ENCODE measurements at places on chromosomes 11 and 22.

- DNase-seq, result no peak
Observed at GRCh38 chr22:29726512-29727130, 6.8 kb downstream of the CABP7 start.

DNA sequence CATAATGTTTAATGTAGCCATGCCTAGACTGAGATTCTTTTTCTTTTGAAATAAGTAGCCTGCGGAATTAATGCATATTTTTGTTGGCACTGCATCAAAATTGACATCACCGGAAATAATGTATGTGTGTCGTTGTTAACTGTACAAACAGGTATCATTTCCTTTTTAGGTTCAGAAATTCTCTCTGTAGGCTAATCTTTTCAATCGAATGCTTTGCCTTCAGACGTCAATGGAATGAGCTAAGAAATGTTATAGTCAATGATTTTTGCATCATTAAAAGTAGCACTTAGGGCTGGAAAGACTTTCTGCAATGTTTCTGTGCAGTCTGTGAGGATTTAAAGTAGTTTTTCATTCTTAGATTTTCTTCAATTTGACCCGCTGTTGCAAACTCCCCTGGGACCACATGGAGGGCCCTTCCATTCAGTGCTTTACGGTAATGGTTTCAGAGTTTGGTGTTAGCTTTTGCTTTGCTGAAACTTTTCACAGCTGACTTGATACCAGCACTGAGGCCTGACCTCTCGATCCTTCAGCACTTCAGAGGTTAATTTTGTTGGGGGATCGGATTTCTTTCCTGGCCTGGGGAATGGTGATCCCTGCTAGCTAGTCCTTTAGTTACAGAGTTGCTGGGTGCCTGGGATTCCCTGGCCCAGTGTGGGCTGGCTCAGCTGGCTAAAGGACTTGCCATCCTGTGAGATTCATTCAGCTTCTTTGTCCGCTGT, 137.8 kb downstream of the DBX1 start:
- DNase-seq, result peak; percentile 88

DNA sequence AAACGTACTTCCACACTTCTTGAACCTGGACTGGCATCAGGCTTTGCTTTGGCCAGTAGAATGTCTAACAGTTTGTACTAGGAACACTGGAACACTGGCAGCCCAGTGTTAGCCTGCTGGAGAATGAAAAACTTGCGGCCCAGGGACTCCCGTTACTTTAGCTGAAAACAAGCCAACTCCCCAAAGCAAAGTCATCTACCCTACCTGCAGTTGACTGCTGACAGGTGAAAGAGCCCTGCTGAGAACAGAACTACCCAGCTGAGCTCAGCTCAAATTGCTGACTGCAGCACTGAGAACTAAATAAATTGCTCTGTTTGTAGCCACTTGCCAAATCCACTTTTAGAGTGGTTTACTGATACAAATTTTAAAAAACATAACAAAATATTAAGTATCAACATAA, 342.5 kb downstream of the LRRC4C start:
- DNase-seq, result no peak

DNA sequence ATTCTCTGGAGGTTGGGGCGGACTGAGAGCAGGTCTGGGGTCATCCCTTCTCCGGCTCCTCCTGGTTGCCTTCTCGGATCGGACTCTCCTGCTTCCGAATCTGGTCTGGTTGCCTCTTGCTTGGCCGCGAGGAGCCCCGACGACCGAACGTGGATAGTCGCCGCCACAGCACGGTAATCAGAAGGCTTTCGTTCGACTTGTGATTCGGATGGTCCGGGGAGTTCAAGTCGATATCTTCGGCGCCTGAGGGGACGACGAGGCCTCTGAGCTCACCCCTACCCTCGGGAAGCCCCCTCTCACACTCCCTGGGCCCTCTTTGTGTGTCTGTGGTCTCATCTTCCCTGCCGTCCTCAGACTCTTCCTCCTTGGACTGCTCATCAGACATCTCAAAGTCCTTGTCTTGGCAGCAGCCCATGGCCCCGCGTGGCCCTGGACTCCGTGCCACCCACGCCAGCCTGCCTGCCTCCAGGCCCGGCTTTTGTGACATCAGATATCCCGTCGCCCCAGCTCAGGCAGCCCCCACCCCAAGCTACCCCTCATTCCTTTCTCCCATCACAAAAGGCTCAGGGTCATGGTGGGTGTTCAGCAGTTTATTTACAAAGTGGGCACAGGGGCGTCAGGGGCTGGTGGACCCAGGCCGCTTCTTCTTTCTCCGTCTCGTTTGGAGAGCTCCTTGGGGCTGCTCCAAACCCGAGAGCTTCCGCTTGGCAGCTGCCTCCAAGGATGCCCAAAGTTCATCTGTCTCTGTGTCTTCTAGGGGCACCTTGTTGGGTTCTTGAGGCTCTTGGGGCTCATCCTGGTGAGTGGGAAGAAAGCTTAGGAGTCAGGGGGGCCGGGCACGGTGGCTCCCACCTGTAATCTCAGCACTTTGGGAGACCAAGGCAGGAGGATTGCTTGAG, at the start of gene TEX54:
Gene TEX54, minus strand, starts transcription at position 506 of the 899 bp plus-strand sequence.
- no peak for DNase-seq

DNA sequence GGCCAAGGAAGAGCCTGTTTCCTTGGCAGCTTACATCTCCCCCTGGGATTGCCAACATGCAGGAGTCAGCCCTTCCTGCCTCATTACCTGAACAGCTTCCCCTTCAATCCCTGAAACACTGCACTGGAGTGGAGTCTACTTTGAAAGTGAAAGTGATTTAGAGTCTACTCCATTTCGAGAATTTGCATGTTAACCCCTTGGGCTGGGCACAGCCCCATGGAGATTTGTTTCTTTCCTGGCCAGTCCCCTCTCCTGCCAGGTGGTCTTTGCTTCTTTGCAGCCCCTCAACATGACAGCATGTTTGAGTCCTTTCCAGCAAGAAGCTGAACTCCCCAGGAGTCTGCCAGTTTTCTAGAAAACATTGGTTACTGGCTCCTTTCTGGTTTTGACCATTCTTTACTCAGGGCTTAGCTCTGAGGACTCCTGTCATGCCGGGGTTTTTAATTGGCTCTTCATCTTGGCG, 59.9 kb downstream of the TRAF6 start:
- no peak for DNase-seq

DNA sequence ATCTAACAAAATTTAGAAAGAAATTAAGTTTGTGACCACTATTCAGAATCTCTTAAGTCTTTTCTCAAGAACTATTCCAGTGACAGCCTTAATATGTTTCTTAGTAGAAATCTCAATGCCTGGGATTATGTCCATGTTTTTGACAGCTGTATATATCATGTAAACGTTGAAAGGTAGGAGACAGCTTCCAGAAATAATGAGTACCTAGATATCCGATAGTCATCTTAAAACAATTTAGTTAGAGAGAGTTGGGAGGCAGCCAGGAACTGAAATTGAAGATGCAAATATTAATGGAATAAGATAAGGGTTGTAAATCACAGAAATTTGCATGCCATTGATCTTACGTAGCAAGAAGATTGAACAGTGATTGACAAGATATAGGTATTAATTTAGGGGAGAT, 955.2 kb downstream of the JRKL start:
- no peak for DNase-seq

GRCh38 chr11:62427630-62428233, 8.9 kb downstream of the SCGB1A1 start:
- DNase-seq, result no peak

DNA sequence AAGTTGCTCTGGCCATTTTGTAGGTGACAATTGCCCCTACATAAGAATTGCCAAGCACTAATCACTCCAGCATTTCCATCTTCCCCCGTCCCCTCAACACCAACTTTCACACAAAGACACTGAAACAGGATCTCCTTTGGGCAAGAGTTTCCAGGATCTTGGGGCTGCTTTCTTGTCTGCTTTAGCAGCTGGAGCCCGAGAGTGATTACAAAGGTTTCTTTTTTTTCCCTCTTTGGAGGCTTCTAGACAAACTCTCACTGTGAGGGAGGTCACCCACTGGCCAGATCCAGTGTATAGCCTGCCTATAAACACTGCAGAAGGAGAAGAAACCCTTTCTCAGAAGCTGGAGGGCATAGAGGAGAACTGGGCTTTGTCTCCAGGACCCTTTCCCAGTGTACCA, 92.5 kb downstream of the APIP start:
- no peak for DNase-seq

DNA sequence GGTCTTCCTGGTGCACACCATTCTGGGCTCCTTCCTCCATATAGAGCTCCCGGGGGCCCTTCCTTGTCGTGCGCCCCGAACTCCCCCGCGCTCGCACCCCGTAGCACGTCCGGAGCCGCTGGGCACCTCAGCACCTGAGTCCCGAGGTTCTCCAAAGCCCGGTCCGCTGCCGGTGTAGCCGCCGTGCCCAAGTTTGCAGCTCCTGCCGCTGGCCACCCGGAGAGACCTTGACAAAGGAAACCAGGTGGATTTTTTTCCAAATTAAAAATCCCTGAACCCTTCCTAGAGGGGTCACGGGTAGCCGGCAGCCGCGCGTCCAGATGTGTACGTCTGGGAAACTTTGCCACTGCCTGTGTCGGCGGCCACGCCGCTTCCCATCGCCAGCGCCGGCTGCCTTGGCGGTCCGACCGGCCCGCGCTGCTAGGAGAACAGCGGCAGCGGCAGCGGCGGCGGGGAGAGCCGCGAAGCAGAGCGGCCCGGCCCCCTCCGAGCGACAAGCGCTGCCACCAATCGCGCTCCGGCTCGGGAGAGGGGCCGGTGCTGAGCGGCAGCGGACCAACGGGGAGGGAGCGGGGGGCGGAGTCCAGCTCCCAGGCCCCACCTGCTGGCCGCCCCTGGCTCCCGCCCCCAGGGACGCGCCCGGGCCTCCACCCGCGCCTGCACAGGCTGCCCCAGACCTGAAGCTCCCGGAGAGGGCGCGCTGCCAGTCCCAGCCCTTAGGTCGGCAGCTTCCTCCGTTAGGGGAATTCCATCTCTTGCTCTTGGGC, at the start of gene GALNT18:
Gene GALNT18, minus strand, starts transcription at position 433 of the 767 bp plus-strand sequence.
- peak; percentile 94 for DNase-seq

DNA sequence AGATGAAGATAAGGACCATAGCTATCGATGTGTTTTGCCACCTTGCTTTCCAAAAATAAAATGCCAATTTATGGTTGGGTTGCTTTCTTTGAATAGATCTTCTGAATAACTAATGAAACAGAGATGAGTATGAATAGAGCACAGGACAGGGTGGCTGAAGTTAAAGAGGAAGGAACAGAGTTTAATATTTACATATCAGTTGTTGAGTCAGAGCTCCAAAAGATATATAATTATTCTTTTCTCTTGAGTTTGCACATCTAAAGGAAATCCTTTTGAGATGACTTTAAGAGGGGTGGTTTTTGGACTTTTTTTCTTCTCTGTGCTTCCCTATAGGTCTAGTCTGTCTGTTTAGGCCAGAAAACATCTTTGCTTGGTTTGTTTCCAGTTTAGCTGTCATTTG, 115.2 kb downstream of the DDX10 start:
- no peak for DNase-seq

GRCh38 chr22:31247726-31248125, 35.6 kb downstream of the LIMK2 start:
- DNase-seq, result no peak

- DNase-seq, result no peak
Observed at GRCh38 chr11:58509748-58510147, 1.8 kb upstream of the OR5B21 start.

DNA sequence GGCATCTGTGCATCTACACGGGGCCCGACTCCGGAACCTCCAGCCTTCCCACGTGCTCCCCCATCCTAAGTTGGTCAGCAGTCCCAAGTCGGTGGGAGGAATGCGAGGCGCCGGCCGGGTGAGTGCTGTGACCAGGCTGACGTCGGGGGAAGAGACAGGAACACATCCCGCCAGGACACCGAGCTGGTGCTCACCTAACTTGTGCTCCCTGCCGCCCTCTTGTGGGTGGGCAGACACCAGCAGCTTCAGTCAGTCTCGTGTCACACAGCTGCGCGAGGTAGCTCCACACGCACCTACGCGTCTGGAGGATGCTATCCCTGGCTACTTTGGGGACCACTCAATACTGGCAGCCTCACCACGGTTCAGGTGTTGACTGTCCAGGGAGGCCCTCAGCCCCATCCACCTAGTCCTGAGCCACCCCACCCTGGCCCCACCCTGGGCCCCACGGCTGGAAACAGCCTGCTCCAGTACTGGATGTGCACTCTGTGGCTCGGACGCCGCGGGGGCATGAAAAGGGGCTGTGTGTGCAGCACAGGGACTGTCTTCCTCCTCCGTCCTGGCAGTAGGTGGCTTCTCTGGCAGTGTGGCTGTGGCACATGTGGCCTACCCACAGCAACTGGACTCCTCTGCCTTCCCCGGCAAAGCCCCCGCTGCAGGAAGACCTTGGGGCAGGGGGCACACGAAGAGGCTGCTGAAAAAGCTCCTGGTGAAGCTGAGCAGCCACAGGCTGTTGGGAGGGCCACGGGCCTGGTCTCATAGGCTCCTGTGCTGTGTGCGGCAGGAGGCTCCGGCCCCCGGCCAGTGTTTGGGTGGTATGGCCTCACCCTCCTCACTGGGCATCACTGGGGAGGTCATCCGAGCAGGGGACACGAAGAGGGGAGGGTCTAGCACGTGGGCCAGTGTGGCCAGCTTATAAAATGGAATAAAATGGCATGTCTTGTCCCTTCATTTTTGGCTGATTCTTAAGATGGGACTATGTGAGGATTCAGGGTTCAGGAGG, 11.2 kb upstream of the BID start:
- no peak for DNase-seq

DNA sequence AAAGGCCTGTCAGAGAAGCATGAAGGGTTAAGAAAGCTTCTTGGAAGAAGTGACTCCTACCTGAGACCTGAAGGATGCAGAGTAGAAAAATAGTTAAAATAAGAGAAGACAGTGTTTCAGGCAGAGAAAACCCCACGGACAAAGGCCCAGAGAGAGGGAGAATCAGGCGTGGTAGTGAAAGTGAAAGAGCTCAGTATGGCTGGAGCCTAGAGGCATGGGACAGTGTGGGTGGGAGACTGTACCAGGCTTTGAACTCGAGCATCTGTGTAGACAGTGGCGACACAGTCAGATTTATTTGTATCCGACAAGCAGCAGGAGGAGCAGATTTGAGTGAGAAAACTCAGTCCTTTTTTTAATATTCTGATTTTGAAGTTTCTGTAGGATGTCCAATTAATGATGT, 360.0 kb downstream of the OPCML start:
- DNase-seq, result no peak

DNA sequence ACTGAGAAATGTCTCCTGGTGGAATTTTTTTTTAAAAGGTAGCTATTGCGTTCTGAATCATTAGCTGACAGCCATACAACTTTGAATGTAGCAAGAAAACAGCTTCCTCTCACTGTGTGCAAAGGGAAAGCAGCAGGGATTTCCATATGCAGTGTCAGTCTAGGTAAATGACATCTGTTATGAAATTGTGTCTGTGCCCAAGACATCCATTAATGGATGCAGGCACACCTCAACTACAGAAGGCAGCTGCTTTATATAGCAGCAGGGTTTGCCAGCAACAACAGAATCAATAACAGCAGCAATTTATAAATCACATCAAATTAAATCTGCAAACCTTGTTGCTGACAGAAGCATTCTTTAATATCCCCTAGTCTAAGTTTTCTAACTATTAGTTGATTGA, 745.3 kb upstream of the RAG2 start:
- no peak for DNase-seq
